ENCODE measurements at places on chromosomes 1 and 21.

GRCh38 chr1:227893949-227894721, 53.6 kb downstream of the WNT9A start:
- DNase-seq, result peak; percentile 59

GRCh38 chr1:53919675-53920066, 25.7 kb downstream of the DIO1 start:
- no peak for DNase-seq

- DNase-seq, result no peak
Observed at GRCh38 chr1:26537951-26538352, 8.4 kb downstream of the RPS6KA1 start.

DNA sequence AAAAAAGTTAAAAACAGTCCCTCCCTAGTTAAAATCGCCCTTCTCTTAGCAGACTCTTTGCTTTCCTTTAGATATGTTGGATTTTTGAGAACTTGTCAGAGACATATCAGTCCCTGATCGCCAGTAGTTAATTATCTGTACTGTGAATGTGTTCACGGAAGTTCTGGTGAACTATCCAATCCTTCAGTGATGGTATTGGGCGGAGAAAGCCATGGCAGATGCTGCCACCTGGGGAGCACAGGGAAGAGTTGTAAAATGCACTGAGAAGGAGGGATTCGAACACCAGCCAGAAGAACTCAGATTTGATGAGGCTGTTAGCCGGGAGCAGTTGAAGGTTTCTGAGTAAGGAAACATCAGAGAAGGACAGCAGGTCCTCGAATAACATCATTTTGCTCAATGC, 17.5 kb upstream of the KIF14 start:
- DNase-seq, result no peak

DNA sequence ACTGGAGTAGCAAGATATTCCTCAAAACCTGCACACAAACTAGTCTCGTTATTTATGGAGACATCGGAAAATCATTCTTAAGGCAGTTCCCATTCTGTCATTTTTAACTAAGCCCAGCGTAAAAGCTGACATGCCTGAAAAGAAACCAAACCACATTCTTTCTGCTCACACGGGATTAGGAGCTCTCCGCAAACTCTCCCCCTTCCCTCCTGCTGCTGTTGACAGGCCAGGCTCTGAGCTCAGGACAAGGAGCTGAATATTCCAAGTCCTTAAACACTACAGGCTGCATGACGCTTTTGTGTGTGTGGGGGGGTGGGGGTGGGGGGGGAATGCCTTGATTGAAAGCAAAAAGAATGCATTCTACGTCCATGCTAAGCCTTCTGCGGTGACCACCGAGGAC, 5.2 kb downstream of the OLIG1 start:
- DNase-seq, result no peak

- peak; percentile 85 for DNase-seq
Observed at GRCh38 chr1:22018583-22019559, 17.4 kb downstream of the CELA3A start.

- no peak for DNase-seq
Observed at GRCh38 chr21:26445440-26445839, 127.6 kb downstream of the CYYR1 start.

GRCh38 chr1:230498704-230499103, 72.6 kb upstream of the PGBD5 start:
- DNase-seq, result no peak

DNA sequence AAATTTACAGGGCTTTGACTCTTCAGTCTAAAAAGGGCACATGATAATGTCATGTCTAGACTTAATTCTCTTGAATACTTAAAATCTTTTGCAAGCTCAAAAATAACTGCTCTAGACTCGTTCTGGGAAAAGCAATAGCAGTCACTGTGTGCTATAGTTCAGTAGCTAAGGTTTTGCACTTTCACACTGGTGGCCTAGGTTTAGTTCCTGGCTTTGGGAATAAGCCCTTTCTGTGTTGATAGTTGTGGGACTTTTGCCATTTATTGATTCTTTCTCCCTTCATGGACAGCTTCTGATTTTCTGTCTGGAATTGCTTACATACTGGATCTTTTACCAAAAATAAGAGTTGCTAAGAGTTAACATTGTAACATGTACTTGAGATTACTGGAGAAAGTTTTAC, 151.2 kb downstream of the TRIM33 start:
- DNase-seq, result no peak

DNA sequence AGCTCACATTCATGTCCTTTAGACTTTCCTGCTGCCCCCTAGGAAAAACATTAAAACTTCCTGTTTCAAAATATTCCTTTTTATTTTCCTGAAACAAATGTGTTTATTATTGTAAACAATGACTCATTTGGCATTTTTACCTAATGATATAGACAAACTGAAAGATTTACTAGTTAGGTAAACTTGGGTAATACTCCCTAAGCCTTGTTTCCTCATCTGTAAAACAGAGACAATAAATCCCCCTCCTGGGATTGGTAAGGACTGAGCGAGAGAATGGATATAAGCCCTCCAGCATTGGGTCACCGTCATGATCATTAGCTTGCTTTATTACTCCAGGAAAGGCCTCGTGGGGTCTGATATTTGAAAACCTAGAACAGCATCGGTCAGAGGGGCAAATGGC, 59.8 kb downstream of the LPAR3 start:
- DNase-seq, result no peak

GRCh38 chr1:182446033-182446669, 3.8 kb upstream of the RGSL1 start:
- no peak for DNase-seq

DNA sequence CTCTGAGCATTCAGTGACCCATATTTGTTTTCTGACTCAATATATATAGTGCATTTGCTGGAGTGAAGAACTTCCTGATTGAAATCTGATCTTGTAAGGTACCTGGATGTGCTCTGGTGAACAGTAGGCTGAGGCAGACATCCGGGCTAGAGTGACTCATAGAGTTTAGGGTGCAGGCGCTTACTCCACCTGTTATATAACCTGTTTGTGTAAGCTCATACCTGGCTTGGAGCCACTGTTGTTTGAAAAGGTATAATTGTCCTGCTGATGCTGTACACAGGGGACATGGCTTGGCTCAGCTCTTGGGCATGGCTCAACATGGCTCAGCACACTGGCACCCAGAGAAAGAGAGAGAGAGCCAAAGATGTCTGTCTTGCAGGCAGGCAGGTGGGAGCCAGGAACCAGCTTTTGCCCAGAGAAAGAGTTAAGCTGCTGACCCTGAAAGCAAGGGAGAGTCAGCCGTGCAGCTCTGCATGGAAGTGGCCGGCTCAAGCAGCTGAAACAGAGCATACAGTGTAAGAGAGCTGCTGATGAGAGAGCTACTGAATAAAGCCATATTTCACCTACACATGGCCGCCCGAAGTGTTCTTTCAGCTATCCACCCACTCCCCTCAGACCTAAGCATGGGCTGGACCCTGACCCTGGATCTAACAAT, 43.2 kb downstream of the GJA5 start:
- no peak for DNase-seq

DNA sequence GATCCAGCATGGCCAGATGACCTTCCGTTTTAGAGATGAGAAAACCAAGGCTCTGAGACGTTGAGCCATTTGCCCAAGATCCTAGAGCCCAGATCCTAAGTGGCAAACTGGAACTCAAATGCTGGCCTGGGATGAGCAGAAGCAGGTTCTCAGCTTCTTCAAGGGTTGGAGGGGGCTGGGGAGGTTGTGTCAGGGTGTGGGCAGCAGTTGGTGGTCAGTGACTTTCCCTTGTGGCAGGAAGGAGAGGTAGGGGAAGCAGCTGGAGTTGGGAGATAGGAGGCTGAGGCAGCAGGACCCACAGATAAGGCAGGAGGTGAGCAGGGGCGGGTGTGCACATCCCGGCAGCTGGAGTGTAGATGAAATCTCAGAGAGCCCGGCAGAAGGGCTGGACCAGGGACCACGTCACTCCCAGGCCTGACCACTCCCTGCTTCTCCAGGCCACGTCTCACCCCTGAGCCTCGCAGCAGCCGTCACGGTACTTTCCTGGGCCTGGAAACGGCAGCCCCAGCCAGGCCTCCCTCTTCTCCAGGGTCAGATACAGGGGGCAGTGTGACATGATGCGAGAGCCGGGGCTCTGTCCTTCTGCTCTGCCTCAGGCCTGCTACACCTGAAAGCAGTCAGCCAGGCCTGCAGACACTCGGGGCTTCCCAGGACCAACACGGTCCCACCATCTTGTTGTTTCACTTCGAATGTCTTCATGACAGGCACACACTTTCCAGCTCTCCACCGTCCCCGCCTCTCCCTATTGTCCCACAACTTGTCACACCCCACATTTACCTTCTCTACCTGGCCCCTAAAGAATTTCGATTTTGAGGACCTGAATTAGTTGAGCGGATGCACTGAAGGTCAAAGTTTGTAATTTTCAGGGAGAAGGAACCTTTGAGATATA, 11.5 kb upstream of the LAPTM5 start:
- no peak for DNase-seq

GRCh38 chr1:34867415-34867814, 7.9 kb upstream of the SMIM12 start:
- DNase-seq, result no peak

DNA sequence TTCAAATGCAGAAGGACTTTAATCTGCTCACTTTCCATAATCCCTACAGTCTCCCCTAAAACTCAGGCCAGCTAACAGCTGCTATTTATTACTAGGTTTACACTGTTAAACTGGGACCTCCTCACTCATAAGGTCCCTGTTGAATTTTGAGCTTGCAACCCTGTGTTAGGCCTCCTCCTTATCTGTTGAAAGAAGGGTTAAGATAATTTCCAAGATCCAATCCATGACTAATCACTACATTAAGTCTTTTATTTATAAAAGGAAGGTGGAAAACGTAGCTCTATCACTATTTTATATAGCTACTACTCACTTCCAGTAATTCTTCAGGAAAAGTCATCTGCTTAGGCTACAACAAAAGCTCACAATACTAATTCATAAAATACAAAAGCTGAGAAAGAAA, 79.5 kb downstream of the EVI5 start:
- no peak for DNase-seq

- no peak for DNase-seq
Observed at GRCh38 chr1:30400507-30400906, 322.9 kb downstream of the MATN1 start.

- no peak for DNase-seq
Observed at GRCh38 chr1:115031595-115031994, 2.0 kb downstream of the TSHB start.

GRCh38 chr1:53254011-53254640, 15.8 kb upstream of the MAGOH start:
- no peak for DNase-seq

DNA sequence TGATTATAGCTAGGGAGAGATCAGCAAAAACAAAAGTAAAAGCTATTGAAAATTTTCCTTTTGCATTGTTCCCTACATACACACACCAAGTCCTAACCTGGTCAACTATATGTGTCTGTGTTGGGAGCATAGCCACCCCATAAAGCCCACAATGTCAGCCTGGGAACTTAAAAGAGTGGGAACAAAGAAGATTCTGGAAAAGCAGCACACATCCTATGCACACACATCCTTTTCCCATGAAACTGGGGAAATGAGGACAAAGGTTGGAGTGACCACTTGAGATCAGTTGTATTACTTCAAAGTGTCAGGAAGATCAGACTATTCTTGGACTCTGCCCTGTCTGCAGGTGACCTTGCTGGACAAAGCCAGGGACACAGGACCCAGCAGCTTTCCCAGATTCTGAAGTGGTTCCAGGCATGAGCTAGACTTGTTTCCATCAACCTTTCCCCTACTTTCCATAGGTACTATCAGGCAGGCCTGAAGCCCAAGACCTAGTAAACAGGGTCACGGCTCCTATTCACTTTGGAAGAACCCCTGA, 15.9 kb downstream of the TXNIP start:
- peak; percentile 53 for DNase-seq

- no peak for DNase-seq
Observed at GRCh38 chr21:15061747-15062605, 2.8 kb downstream of the NRIP1 start.

- no peak for DNase-seq
Observed at GRCh38 chr1:103576065-103576464, 4.7 kb downstream of the AMY2B start.

GRCh38 chr1:37850352-37850955, 8.9 kb downstream of the MTF1 start:
- DNase-seq, result no peak

DNA sequence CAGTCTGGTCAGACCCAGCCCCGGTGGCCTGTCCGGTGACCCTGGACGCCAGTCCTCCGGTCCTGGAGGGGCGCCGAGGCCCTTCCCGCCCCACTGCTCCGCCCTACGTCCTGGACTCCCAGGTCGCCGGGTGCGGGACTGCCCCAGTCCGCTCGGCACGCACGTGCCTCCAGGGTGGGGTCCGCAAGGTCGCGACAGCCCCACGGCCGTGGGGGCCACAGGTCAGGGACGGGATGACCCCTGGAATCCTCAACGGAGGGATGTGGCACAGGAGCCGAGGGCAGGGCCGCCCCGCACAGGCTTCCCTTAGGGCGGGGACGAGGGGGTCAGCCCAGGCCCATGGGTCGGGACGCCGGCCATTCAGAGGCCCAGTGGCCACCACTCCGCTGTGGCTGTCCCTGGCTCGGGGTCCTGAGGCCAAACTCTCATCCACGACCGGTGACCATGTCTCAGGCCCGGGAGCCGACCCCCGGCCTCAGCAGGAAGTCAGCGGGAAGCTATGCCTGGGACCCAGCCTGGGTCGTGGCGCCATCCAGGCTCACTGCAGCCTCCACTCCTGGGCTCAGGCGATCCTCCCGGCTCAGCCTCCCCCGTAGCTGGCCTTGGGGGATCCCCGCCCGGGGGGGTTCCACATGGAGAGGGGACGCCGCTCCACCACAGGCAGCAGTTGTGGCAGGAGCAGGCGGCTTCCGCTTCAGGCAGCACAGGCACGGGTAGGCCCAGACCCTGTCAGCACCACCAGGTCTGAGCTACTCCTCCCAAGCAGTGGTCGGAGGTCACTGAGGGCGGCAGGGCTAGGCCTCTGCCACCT, 599 bp upstream of the TMEM240 start:
- DNase-seq, result no peak

GRCh38 chr1:35574655-35575415, 1.7 kb downstream of the TFAP2E start:
- DNase-seq, result peak; percentile 55

DNA sequence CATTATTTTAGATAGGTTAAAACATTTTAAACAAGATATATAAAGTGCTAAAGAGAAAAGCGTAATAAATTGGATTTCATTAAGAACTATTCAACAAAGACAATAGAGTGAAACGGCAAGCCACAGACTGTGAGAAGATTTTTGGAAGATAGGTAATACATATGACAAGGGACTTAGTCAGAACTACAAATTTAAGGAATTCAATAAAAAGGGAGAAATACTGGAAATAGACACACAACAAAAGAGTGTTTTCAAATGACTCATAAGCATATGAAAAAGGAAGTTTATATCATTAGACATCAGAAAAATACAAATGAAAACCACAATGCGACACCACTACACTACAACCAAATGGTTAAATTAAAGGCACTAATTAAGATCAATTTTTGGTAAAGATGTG, 90.5 kb downstream of the GDAP2 start:
- no peak for DNase-seq

Measured in activated effector memory CD4-positive, alpha-beta T cell treated with anti-CD3 and anti-CD28 coated beads, Interleukin-2, amount 50 U/mL, for 16 hours (primary cell).